DMS 273 treated with DMSO at 0.1 percent for 48 hours (cell line): ENCODE measurements at places on chromosomes 11 and 22.

GRCh38 chr11:18132341-18132740, at the start of gene MRGPRX3:
MRGPRX3 (plus strand) TSS chr11:18132571; CDS start chr11:18137203, 4,632 bp downstream.
- no peak for DNase-seq

DNA sequence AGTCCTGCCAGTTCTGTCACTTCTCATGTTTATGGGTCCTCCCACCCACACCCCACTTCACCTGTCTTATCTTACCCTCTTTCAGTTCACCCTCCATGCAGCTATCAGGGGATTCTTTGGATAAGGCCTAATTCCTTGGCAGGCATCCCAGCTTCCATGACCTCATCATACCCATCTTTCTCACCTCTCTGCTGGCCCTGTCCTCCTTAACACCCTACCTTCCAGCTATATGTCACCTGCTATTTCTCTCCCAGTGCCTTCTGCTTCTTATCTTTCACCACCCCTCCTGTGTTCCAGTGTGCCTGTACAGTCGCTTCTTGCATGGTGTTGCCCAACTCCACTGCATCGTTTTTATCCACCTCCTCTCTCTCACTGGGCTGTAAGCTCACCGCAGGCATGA, 28.3 kb downstream of the SNU13 start:
- DNase-seq, result no peak

- DNase-seq, result no peak
Observed at GRCh38 chr22:21802056-21802455, 65.4 kb downstream of the MAPK1 start.

- DNase-seq, result no peak
Observed at GRCh38 chr11:64321533-64321932, 3.6 kb downstream of the PRDX5 start.

GRCh38 chr11:77092382-77092781, 10.3 kb upstream of the OMP start:
- no peak for DNase-seq

- peak; percentile 94 for DNase-seq
Observed at GRCh38 chr11:10808553-10809372, at the start of gene EIF4G2. EIF4G2 (minus strand) TSS chr11:10808926.

- DNase-seq, result no peak
Observed at GRCh38 chr11:94302776-94303175, 1.6 kb upstream of the IZUMO1R start.

DNA sequence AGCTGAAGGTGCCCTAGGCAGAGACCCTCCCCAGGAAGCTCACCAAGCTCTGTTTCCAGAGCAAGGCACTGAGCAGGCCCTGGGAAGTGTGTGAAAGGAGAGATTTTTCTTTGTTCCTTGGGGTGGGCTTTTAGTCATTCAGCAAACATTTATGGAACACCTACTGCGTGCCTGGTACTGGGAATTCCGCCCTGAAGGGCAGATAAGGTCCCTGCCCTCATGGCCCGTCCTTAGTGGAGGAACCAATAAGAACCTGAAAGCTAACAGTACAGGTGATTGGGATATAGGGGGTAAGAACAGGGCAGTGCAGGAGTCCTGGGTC, 3.9 kb downstream of the TMEM134 start:
- DNase-seq, result no peak

- no peak for DNase-seq
Observed at GRCh38 chr22:43275545-43276317, 67.4 kb downstream of the SCUBE1 start.

- DNase-seq, result no peak
Observed at GRCh38 chr11:87176044-87176443, 138.3 kb downstream of the TMEM135 start.

- DNase-seq, result no peak
Observed at GRCh38 chr11:70210051-70210501, 7.0 kb downstream of the FADD start.

- DNase-seq, result no peak
Observed at GRCh38 chr22:40325315-40325714, 21.0 kb upstream of the ADSL start.

GRCh38 chr11:115974703-115975102, 470.5 kb upstream of the CADM1 start:
- no peak for DNase-seq

GRCh38 chr22:22394591-22394990, 114.0 kb downstream of the ZNF280B start:
- DNase-seq, result no peak

DNA sequence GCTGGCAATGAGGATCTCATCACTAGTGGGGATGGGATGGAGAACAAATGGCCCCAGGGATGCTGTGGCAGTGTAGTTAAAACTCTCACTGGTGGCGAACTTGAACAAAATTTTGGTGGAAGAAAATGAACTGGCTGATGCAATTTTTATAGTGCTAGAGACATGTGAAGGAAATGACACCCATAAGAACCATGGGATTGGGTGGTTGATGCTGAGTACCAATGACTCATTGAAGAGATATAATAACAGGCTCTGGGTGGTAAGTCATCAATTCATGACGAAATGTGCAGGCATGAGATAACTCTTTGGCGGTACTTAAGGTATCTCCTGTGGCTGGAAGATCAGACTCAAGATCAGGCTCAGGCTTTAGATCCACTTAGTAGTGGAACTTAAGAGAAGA, 172.9 kb upstream of the DDI1 start:
- no peak for DNase-seq

DNA sequence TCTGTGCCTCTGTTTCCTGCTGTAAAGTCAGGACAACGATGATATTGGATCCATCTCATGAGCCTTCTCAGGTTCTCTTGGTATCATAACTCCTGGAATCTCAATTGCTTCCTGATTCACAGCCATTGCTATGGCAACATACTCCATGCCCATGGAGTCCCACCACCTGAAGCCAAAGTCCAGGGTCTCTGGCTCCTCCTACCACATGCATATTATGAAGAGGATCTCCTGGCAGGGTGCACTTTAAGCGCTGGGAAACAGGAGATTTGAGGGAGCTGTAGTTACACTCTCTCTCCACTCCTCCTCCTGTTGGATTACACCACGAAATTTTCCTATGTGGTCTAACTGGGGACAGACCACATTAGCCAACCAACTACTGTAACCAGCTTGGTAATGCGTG, 130.9 kb upstream of the SEZ6L start:
- DNase-seq, result no peak

- no peak for DNase-seq
Observed at GRCh38 chr11:133065847-133066485, 466.3 kb downstream of the OPCML start.

DNA sequence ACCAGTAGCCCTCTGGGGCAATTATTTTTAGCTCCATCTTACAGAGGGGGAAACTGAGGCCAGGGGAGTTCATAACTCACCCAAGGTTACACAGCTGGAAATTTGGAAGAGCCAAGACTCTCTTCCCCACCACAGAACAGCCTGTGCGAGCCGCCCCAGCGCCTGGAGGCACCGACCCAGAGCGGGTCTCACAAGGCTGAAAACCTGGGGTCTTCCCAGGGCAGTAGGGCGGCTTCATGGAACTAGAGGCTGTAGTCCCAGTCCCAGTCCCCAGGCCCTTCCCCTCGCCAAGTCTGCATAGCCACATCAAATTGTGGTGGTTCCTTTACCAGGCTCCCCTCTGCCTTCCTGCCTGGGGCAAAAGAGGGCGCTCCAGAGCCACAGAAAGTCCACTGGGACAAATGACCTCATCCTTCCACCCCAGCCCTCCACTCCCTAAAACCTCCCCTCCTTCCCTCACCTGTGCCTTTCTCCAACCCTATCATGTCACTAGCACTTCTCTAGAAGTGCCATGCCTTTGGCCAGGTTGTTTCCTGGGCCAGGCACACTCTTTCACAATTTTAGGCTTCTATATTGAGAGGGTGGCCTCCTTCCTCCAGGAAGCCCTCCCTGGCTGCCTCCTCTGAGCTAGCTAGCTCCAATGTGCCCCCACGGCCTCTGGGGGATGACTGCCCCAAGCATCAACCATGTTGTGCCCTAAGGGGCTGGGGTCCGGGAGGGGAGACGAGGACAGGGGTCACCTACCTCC, 15.2 kb upstream of the CDC42EP1 start:
- no peak for DNase-seq

GRCh38 chr11:14346303-14346955, 12.6 kb downstream of the RRAS2 start:
- no peak for DNase-seq

GRCh38 chr22:17201285-17201945, 17.8 kb downstream of the ADA2 start:
- DNase-seq, result no peak

- DNase-seq, result no peak
Observed at GRCh38 chr11:76185511-76185910, 20.8 kb downstream of the WNT11 start.

DNA sequence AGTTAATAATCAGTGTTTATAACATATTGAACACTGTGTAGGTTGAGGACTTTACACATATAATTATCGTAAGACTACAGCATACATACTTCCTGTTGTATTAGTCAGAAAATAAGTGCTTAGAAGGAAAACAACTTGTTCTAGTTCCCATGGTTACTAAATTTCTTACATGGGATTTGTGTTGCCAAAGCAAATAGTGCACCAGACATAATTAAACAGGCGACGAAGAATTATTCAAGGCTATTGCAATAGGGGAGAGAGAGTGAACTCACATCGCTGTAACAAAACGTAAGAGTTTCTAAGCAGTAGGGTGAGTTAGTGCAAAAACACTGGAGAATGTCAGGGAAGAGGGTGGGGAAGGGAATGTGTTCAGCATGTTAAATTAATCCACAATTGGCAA, 347.8 kb downstream of the CNTN5 start:
- no peak for DNase-seq

DNA sequence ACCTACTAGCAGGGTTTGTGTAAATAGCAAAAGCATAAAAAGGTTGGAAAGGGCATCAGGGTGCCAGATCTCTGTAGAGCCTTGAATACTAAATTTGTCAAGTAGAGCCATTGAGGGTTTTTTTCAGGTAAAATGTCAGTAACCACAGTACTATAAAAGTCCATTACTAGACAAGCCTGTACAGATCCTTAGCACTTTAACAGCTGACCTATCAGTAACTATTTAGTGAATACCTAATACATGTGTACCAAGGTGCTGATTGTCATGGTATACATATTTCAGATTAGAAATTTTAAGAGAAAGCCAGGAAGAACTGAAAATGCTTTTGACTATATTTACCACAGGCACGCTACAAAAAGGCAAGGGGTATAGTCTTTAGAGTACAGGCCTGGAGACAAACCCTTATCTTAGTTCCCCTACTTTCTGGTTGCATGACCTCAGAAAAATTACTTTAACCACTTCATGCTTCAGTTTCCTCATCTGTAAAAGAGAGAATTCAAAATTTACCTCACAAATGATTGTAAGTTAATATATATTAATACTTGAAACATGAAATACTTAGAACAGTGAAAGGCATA, 57.9 kb downstream of the RAB38 start:
- no peak for DNase-seq

DNA sequence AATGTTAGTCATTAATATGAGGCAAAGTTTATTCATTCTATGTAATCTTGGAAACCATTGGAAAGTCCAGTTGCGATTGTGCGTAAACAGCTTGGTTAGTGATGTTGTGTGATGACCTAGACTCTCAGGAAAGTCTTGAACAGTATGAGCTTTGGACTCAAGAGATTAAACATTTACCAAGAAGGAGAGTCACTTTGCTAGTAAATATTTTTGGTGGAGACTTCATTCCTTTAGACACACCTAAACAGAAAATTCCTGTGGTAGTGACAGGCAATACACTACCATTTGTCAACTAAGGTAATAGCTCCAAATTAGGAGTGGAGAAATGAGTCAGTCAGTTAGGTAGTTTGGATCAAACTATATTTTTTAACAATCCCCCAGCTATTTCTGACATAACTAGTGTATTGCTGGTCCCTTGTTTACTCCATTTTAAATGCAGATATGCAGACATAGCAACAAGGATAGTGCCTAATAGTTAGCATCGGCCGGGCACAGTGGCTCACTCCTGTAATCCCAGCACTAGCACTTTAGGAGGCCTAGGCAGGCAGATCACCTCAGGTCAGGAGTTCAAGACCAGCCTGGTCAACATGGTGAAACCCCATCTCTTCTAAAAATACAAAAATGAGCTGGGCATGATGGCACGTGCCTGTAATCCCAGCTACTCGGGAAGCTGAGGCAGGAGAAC, 89.3 kb downstream of the ARHGAP42 start:
- DNase-seq, result no peak

GRCh38 chr11:106717222-106717621, 301.1 kb downstream of the GUCY1A2 start:
- DNase-seq, result no peak

DNA sequence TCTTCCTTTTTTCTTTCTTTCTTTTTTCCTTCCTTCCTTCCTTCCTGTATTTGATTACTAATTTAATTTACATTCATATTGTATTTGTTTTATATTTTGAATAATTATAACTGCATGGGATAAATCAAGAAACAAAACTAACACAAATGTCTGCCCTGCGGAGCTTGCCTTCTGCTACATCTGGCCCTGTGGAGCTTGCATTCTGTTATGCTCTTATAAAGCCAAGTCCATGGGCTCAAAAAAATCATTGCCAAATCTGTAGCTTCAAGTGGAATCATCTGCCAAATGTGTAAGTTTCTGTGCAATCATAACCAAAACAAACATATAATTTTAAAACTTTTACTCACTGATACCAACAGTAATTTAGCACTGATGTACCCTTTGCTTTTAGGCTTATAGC, 8.0 kb upstream of the OR52J3 start:
- no peak for DNase-seq

DNA sequence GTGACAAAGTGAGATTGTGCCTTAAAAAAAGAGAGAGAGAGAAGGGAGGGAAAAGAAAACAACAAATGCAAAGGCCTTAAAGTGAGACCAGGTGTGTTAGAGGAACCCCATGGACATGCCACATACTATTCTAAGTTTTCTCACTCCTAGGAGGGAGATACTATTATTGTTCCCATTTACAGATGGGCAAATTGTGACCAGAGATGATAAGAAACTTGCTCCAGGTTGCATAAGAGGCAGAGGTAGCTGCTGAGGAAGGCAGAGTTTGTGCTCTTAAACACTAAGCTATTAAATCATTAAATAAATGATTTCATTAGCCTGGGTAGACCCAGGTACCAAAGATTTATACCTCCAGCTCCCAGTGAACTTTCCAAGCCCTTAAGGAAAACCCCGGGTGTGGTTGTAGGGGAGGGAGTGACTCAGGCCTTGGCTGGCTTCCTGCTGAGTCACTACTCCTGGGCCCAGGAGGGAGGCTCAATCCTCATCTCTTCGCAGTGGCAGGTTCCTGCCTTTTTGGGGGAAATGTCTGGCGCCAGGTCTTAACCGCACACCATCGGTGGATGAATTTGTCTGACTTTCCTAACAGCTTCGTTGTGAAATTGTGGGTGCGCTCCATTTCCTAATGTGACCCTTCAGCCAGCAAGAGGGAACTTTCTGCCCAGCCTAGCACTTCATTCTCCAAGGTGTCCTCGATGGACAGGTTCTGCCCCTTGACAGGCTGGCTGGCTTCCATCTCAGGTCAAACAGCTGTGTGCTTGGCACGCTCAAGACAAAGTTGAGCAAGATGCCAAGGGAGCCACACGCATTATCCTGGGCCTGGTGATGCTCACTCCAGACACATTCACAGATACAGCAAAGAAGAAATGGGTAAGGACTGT, 33.4 kb upstream of the PTPRJ start:
- no peak for DNase-seq

DNA sequence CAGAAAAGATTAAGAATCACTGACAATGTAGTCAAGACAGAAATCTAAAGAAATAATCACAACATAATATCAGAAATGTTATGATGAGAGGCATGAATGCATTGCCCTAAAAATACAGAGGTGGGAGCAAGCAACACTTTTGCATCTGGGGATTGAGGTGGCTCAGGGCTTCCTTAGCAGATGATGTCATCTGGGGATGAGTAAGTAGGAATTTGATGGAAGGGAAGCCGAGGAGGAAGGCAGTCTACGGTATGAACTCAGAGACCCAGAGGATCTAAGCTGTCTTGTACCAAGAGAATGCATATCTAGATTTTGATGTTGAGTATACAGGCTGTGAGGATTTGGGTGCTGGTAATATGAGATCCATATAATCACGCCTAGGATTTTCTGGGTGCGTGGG, 193.0 kb upstream of the SNX19 start:
- DNase-seq, result no peak
